ENCODE measurements at places on chromosomes 1 and 21.
A peak's percentile ranks its signal among the peaks of the same experiment; 100 is the strongest.

- DNase-seq, result no peak
Observed at GRCh38 chr1:198657550-198658064, 18.8 kb downstream of the PTPRC start.

GRCh38 chr21:45594721-45595489 lies 48.6 kb upstream of the PCBP3 start:
- DNase-seq, result no peak

DNA sequence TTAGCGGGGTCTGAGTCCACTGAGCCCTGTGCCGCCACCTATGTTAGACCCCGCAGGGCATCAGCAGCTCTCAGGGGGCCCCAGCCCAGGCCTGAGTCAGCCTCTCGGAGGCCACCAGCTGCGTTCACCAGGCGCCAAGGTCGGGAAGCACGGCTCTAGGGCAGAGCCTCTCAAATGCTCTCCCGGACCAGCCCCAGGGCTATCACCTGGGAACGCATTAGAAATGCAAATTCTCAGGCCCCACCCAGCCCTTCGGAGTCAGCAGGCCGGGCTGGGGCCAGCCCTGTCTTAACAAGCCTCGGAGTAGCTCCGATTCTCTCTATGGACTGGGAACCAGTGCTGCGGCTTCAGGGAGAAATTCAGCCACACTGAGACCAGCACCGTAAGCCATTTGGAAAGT lies 37.2 kb upstream of the TSPEAR start:
- no peak for DNase-seq

DNA sequence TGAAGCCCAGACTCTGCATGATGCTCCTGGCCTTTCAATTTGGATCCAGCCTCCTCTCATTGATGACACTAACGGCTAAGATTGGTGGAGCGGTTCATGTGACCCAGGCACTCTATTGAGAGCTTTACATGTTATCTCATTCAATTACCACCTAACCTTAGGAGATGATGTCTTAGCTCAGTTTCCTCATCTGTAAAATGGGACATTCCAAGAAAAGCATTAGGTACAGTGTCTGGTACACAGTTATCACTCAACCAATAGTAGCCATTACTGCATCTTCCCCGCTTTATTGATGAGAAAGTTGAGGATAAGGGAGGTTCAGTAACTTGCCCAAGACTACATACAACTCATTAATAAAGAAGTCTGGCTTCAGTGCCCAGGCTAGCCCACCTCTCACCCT lies 17.0 kb downstream of the HEYL start:
- DNase-seq, result no peak

- DNase-seq, result no peak
Observed at GRCh38 chr1:86704972-86705664, 742 bp downstream of the SH3GLB1 start.

DNA sequence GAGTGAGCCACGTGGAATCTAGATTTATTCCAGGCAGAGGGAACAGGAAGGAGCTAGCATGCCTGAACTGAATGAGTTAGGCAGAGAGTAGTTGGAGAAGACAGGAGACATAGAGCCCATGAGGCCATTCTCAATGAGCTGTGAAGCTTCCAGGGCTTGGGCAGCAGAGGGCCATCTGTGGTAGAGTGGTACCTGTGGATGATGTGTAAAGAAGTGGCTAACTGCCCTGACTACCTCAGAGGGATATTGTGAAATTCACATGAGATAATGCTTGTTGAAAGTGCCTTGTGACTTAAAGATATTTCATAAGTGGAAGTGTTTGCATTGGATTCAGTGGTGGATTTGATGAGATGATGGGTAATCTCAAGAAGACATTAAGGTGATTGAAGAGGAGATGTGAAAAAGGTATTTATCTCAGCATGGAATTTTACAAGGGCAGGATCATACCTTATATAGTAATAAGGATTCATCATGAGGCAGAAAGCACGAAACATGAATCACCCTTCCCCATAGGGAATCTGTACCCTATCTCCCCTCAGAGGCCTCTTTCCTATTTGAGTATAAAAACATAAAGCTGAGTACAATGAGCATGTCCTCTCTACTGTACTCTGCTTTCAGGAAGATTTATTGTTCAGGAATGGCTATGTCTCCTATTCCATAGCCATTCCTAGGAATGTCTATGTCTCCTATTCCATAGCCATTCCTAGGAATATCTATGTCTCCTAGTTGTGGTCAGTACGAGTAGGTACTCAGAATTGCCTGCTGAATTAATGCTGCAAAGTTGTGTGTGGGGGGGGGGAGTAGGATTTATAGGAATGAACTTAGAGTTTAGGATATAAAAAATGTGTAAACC lies 146.8 kb downstream of the PAPPA2 start:
- DNase-seq, result no peak

- no peak for DNase-seq
Observed at GRCh38 chr1:21517660-21518480, 8.6 kb downstream of the ALPL start.

DNA sequence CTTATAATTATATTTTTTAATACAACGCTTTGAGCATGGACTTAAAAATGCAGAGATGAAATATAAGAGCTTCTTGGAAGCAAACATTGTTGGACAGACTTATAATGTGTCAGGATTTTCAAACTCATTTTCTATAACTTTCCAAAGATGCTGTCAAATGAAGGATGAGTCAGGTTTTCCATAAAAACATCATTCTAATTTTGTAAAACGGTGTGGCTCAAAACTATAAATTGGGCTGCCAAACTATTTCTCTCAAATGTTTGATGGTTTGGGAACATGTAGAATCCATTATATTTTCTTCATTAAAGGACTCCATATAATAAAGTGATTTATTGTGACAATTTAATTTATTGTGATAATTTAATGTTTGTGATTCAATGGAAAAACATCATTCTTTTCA lies 511.2 kb downstream of the USP25 start:
- DNase-seq, result no peak

- no peak for DNase-seq
Observed at GRCh38 chr1:10813799-10814198, 17.4 kb upstream of the CASZ1 start.

- DNase-seq, result no peak
Observed at GRCh38 chr1:53568540-53568939, 109.3 kb downstream of the DMRTB1 start.

DNA sequence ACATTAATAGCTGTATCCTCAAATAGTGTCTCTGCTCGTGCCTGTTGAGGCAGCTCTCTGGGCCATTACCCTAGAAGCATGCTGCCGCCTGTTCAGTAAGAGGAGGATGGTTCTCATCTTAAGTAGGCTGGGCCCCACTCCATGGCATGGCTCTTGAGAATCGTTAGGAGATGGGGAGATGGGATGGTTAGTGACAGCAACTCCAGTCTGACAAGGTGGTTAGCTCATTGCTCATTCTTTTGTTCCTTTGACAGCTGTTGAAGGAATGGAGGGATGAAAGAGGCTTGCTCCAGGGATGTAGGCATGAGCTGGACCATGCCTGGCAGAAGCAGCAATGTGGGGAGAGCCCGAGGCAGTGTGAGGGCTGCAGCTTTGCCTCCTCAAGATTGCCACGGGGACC lies 68.2 kb downstream of the MAP10 start:
- no peak for DNase-seq

GRCh38 chr1:40313329-40313957 lies 3.6 kb downstream of the COL9A2 start:
- DNase-seq, result no peak

- DNase-seq, result no peak
Observed at GRCh38 chr1:24903560-24903954, 26.5 kb downstream of the RUNX3 start.

DNA sequence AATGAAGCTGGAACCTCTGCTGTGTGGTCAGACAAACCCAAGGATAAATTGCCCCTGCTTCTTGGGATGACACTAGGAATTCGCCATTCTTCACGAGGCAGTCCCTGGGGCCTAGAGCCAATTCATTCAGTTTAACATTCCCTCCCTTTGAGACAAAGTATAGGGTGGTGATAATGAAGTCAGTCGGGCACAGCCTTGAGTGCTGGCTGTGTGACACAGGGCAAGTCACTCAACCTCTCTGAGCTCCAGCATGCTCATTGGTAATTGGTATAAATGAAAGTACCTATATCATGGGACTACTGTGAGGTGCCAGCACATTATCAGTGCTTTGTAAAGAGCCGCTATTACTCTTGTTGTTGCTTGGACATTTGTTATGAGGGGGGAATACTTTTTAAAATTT lies 64.9 kb upstream of the DIRAS3 start:
- DNase-seq, result no peak

DNA sequence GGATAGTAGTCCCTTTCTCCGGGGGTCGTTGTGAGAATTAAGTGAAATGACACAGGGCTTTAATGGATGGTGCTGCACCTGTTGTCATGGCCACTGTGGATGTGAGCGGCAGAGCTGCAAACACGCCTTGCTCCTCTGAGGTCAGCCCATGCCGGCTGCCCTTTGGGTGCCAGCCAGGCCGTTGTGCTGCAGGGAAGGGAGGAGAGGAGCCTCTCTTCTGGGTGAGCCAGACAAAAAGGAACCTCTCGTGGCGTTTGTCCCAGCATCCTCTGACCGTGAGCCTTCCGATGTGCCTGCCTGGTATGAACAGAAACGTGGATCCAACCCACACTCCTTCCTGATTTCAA lies 383.0 kb upstream of the VAMP3 start:
- no peak for DNase-seq

DNA sequence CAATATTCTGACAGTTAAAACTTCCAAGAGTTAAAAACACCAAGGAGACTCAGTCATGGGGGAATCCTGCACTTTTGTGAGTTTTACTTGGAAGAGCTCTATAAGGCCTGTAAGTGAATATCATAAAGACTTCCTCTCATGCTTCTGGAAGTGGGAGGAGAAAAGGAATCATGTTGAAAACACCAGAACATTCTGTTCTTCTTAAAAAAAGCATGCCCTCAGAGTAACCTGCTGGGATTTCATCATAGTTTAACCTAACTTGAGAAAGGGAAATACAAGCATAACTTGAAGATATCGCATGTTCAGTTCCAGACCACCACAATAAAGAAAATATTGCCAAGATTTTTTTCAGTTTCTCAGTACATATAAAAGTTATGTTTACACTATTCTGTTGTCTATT lies 51.9 kb downstream of the COL11A1 start:
- no peak for DNase-seq

DNA sequence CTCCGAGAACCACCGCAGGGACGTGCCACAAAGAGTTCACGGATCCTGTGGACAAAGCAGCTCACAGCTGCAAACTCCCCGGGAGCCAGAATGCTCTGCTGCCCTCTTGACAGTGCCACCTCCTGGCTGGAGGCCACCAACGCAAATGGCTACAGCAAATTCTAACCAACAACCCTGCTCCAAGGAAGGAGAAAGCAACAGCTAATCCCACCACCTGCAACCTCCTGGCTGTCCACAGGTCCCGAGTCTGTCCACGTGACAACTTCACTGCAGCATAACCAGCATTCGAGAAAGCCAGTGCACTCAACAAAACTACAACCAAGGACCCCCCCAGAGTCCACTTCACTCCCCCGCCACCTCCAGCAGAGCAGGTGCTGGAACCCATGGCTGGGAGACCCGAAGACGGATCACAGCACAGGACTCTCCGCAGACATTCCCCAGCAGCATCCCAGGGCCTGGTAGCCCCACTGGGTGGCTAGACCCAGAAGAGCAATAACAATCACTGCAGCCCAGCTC lies 17.3 kb downstream of the POFUT2 start:
- DNase-seq, result no peak

DNA sequence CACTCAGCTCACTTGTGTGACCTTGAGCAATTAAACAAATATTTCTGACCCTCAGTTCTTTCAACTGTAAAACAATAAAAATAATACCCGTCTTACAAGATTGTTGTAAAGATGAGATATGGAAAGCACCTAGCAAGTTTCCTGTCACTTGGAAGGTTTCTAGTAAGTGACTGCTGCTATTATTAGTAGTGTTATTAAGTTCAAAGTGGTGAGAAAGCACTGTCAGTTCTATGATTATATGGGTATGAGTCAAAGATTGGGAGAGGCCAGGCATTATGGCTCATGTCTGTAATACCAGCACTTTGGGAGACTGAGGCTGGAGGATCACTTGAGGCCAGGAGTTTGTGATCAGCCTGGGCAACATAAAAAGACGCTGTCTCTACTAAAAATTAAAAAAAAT lies 145.4 kb downstream of the C1orf21 start:
- DNase-seq, result no peak

- no peak for DNase-seq
Observed at GRCh38 chr1:111176678-111177077, 23.8 kb downstream of the DENND2D start.

- no peak for DNase-seq
Observed at GRCh38 chr1:101107496-101108110, 82.0 kb upstream of the DPH5 start.

- no peak for DNase-seq
Observed at GRCh38 chr21:31771685-31772084, 39.8 kb upstream of the SCAF4 start.

DNA sequence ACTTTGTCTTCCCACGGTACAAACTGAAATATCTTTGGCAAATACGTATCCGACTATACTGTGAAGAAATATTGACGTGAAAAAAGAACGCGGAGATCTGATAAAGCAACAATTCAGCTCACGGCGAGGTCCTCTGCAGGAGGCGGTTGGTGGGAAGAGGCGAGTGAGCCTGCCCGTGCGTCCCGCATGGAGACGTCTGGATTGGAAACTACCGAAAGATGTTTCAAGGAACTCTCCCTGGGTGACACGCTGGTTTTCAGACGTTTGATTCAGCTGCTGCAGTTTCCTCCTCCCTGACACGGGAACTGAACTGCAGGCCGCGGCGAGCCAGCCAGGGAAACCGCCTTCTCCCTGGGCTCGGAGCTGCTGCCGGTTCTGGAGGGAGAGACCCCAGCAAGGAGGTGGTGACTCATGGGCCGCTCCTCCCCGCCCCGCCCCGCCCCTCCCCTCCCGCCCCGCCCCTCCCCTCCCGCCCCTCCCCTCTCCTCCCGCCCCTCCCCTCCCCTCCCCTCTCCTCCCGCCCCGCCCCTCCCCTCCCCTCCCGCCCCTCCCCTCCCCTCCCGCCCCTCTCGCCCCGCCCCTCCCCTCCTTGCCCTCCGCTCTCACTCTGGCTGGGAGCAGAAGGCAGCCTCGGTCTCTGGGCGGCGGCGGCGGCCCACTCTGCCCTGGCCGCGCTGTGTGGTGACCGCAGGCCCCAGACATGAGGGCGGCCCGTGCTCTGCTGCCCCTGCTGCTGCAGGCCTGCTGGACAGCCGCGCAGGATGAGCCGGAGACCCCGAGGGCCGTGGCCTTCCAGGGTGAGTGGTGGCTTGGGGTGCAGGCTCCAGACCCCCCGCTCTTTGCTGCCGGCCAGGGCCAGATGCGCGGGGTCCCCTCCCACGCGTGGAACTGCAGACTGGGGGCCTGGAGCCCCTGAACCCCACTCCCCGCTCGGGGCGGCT lies at the start of gene COL6A1:
Gene COL6A1 (plus strand): TSS at position 620 of the 941 bp plus-strand sequence. CDS start 81 bp downstream, at position 701.
- peak; percentile 43 for DNase-seq

DNA sequence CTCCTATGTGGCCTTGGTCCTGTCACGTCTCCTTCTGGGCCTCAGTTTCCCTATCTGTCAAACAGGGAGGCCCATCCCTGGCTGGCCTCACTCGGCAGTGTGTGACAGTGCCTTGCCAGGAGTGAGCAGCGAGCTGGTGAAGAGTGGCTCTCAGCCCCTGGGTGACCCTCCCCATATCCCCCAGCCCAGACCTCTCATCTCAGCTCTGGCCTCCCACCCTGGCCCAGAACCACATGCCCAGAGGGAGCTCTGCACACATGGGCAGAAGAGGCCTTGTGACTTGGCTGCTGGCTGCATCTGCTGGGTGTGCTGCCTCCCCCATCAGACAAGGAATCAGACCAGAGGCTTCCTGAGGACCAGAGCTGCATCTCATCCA lies 19.5 kb upstream of the PADI1 start:
- no peak for DNase-seq

GRCh38 chr1:28582248-28582615 lies 9.8 kb upstream of the RAB42 start:
- no peak for DNase-seq

GRCh38 chr1:63890468-63890867 lies 116.7 kb downstream of the ROR1 start:
- DNase-seq, result no peak

GRCh38 chr1:109186733-109187086 lies 27.0 kb upstream of the SARS1 start:
- no peak for DNase-seq
